Caco-2 (cell line): ENCODE measurements at places on chromosomes 4 and X. TPM values are rescaled to one million over a fixed set of nuclear protein-coding genes. Genes with fewer than 3 reads are reported as not detected.
A peak's percentile ranks its signal among the peaks of the same experiment; 100 is the strongest.

GRCh38 chrX:63963095-63963784 lies 178.2 kb upstream of the ARHGEF9 start:
- no peak for DNase-seq
- no peak overlapping the region for H3K4me3 ChIP-seq
- H3K27ac ChIP-seq: no peak overlapping the region
- H3K4me1 ChIP-seq: no peaks in the 10 kb centered on the region
- H3K27me3 ChIP-seq: no peaks in the 10 kb centered on the region
- no peaks in the 10 kb centered on the region for H3K36me3 ChIP-seq

DNA sequence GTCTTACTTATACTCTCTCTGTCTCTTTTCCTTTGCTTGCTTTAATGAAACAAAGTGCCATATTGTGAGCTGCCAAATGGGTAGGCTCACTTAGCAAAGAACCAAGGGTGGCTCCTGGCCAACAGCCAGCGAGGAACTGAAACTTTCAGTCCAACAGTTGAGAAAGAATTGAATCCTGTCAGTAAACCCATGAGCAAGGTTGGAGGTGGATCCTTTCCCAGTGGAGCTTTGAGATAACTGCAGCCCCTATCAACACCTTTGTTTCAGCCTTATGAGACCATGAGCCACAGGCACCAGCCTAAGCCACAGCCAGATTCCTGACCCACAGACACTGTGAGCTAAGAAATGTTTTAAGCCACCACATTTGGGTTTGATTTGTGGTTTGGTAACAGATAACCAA lies 362.2 kb downstream of the PDGFC start:
- H3K27ac ChIP-seq: no peak overlapping the region
- no peaks in the 10 kb centered on the region for H3K27me3 ChIP-seq
- no peaks in the 10 kb centered on the region for H3K36me3 ChIP-seq
- H3K4me1 ChIP-seq: no peaks in the 10 kb centered on the region

The ATP2B3 gene
- not detected in 2 replicates for total RNA-seq

- H3K27me3 ChIP-seq: no peaks in the 10 kb centered on the region
- DNase-seq: no peak
- H3K36me3 ChIP-seq: no peaks in the 10 kb centered on the region
Measured at GRCh38 chrX:55072286-55072685, 2.5 kb upstream of the PAGE2B start.

DNA sequence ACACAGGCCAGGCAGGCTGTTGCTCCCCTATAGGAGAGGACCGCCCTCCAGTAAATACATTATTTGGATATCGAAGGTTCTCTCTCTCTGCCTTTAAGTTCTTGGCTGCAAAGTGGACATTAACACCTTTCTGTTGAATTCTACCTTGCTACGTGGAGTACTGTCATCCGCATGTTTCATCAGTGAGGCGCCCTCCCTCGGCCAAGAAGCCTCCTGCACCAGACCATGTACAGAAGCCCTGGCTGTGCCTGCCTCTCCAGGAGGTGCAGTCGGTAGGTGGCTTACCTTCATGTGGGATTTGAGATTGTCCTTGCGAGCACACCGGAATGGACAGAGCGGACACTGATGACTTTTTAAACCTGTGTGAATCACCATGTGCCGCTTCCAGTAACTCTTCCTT lies 46.7 kb downstream of the ZNF827 start:
- no peak for DNase-seq
- no peak overlapping the region for H3K4me3 ChIP-seq
- H3K4me1 ChIP-seq: no peaks in the 10 kb centered on the region
- no peaks in the 10 kb centered on the region for H3K27me3 ChIP-seq
- H3K36me3 ChIP-seq: no peaks in the 10 kb centered on the region

- H3K27me3 ChIP-seq: no peaks in the 10 kb centered on the region
- H3K4me1 ChIP-seq: no peaks in the 10 kb centered on the region
- no peak overlapping the region for H3K27ac ChIP-seq
- H3K4me3 ChIP-seq: no peak overlapping the region
- DNase-seq: no peak
- H3K36me3 ChIP-seq: no peaks in the 10 kb centered on the region
Measured at GRCh38 chrX:16480049-16480448, 169.9 kb upstream of the S100G start.

DNA sequence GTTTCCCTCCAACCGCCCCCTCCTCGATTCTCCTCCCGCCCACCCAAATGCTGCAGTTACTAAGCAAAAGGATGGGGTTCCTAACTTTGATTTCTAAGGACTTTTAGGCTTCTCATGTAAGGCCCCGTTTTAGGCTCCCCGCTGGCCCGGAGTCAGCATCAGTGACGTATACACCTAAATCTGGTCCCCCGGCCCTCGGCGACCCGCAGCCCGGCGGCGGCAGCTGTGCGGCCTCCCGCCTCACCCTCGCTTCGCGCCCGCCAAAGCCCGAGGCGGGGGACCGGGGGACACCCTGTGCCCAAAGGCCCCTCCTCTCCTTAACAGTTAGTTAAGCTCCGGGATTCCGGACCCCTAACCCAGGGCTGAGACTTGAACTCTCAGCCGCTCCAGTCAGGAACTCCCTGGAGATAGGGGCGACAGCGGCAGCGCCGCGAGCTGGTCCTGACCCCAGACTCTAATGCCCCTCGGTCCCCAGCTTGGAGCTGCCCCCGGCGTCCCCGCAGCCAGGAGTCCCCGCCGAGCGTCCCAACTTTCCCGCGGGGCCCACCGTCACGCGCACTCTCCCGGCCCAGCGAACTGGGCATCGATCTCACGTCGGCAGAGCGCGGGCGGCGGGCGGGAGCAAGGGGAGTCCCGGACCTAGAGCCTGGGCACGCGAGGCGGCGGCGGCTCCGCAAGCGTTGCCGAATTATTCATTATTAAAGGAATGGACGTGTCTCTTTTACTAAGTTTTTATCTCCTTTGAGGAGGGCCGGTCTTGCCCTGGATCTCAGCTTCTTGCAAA lies 1.5 kb upstream of the NR3C2 start:
- DNase-seq: peak; percentile 3
- H3K4me3 ChIP-seq: peak overlapping the region; percentile 76
- H3K36me3 ChIP-seq: no peaks in the 10 kb centered on the region

DNA sequence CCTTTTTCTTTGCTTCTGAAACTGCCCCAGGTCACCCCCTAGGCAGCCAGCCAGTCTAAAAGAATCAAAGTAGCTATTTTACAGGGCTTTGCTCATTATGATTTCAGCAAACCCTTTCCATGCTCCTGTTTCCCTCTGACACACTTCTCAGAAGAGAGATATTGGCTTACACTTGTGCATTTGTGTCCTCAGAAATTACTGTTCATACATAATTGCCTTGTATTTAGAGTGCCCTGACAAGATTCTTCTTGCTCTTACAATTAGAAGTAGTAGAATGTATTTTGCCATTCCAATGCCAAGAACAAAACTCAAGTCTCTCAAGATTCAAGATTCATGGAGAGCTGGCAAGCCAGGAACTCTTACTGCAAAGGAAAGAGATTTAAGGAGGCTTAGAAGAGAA lies 531.0 kb upstream of the ZFP42 start:
- no peaks in the 10 kb centered on the region for H3K36me3 ChIP-seq
- no peaks in the 10 kb centered on the region for H3K4me1 ChIP-seq
- no peak overlapping the region for H3K4me3 ChIP-seq
- no peak overlapping the region for H3K27ac ChIP-seq
- no peak for DNase-seq
